Stimulated activated CD8-positive, alpha-beta memory T cell treated with anti-CD3 and anti-CD28 coated beads, Interleukin-7, amount 100 ng/mL, for 1 hour (primary cell): ENCODE measurements at places on chromosomes 1 and 21.

GRCh38 chr1:66570196-66570595, 36.2 kb downstream of the SGIP1 start:
- DNase-seq, result no peak

- no peak for DNase-seq
These were observed 10.3 kb downstream of the POFUT2 start for GRCh38 chr21:45277101-45278045.

- DNase-seq, result no peak
These were observed 57.6 kb upstream of the IFNLR1 start for GRCh38 chr1:24244519-24245268.

GRCh38 chr1:177858332-177858821, 111.5 kb downstream of the SEC16B start:
- DNase-seq, result no peak

GRCh38 chr1:231954751-231955150, 328.2 kb downstream of the DISC1 start:
- no peak for DNase-seq

GRCh38 chr1:155277902-155278688, 832 bp downstream of the HCN3 start:
- peak; percentile 47 for DNase-seq

GRCh38 chr1:35454176-35454575, 103.0 kb downstream of the KIAA0319L start:
- no peak for DNase-seq

- DNase-seq, result no peak
These were observed 22.4 kb upstream of the COL6A1 start for GRCh38 chr21:45959182-45959581.
